ELF-1 (cell line): ENCODE measurements at places on chromosomes 11 and 22.
A peak's percentile ranks its signal among the peaks of the same experiment; 100 is the strongest.

DNA sequence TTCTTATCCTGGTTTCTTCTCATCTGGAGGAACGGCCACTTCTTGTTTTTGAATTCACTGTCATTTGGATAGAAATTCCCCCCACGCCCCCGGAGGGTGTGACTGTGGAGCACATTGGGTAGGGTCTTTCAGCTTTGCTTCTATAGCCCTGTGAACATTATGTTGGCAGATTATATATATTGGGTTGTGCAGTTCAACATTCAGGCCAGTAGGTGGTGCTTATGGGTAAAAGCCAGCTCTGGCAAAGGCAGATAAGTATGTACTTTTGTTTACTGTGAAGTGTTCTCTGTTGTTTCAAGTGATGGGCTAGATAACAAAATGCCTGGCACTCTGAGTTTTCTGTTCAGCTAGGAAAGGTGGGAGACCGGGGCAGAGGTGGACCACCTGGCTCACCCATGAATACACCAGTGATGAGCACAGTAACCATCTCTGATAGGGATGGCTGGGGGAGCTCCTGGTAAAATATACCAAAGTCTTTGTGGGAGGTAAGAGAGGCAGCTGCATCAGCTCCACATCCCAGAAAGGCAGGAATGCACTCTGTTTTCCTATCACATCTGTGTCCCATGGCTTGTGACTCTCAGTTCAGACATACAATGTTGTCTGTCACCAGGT is 1348.2 kb upstream of the RAG2 start:
- DNase-seq, result peak; percentile 74

DNA sequence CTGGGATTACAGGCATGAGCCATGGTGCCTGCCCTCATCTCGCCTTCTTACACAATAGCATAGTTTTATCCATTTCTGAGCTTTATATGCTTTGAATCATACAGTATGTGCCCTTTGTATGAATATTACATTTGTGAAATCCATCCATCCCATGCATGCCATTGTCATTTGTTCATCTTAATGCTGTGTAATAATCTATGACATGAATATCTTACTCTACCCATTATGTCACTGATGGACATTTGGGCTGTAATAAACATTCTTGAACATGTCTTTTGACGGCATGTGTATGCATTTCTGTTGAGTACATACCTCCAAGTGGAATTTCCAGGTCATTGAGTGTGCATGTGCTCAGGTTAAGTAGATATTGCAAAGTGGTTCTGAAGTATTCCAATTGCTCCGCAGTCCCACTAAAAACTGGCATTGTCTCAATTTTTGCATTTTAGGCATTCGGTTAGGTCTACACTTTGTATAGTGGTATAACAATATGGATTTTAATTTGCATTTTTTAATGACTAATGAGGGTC is 339.3 kb upstream of the SYN3 start:
- no peak for DNase-seq

GRCh38 chr22:25167834-25168601 is 31.6 kb upstream of the CRYBB3 start:
- no peak for DNase-seq

DNA sequence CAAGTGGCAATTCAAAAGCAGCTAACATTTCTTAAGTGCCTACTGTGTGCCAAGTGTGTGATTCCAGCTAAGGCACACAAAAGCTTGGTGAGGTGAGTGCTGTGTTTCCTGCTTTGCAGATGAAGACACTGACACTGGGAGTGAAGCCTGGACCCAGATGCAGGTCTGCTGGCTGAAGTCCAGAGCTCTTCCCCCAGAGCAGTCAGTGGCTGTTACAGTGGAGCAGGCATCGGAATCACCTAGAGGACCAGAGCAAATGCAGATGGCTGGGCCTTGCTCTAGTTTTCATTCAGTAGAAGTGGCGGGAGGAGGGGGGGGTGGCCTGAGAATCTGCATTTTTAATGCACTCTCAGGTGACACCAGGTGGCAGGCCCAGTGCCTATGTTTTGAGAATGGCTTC is 342.3 kb downstream of the CADM1 start:
- DNase-seq, result no peak

DNA sequence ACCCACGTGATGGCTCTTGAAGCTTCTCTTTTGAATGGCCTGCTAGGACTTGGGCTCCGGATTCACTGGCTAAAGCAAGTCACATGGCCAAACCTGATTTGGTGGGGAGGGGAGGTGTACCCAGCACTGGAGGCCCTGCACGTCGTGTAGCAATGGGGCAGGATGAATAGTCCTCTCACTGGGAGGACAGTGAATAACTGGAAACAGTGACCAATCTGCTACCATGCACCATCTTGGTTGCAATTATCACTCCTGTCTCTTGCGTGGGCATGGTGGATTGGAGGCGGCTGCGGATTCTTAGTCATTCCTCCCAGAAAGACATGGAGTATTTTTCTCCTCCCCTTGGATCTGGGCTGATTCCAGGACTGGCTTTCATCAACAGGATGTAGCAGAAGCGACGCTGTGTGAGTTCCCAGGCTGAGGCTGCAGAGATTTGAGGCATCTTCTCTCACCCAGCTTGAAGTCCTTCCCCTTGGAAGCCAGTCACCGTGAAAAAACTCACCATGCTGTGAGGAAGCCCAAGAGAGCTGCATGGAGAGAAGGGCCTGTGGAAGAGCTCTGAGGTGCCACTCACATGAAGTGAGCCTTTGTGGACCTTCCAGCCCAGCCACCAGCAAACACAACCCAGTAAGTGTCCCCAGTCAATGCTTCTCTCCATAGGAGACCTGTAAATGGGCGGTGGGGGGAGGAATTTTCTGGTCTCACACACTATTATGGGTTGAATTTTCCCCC is 70.4 kb downstream of the IGLL1 start:
- DNase-seq, result peak; percentile 71

- DNase-seq, result no peak
These were observed 62.2 kb upstream of the WNT11 start for GRCh38 chr11:76268498-76268897.

GRCh38 chr22:43862074-43862881 is at the start of gene SULT4A1:
Gene SULT4A1, minus strand, starts transcription at chr22:43862513. Its CDS starts 131 bp downstream, at chr22:43862382.
- peak; percentile 52 for DNase-seq

DNA sequence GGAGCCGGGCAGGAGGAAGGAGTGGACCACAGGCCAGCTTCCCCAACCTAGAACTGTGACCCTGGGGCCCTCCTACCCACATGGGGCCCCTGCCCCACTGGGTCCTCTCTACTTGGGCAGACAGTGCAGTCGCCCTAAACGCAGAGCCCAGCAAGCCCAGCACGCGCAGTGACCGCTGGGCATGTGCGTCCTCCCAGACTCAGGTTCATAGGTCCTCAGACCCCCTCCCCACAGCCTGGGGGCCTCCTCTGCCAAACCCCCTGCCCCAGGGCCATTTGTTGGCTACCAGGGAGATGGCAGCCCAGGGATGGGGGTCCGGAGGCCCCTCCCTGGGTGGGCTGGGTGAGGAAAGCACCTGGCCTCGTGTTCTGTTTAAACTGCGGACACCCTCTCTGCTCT is 23.9 kb downstream of the RTN4R start:
- DNase-seq, result no peak

- DNase-seq, result no peak
These were observed 1.4 kb upstream of the GAL3ST1 start for GRCh38 chr22:30575859-30576258.

- DNase-seq, result no peak
These were observed 39.1 kb downstream of the CASP12 start for GRCh38 chr11:104858882-104859775.

GRCh38 chr11:5597953-5598352 is 1.5 kb downstream of the TRIM6 start:
- DNase-seq, result peak; percentile 50
